ENCODE measurements at places on chromosomes 12 and 14.

DNA sequence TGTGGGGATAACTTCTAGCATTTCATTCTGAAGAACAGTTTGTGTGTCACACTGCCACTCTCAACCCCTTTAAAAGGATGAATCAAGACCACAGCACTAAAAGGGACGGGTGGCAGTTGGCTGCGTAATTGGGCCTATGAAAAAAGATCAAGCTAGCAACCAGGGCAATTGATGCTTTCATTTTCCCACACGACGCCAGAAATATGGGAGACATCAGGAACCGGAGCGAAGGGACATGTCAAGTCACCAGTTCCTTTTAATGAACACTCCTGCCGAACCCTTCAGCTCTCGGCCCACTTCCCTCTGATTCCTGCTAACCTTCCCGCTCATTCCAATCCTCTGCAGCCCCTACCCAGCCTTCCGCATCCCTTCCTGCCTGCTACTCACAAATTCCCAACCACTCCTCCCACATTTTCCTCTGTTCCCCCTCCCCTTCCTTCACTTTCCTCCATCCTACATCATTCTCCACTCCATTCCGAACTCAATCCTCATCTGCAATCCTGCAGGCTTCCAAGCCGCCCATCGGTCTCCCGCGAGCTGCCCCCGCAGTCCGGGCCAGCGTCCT is 753 bp downstream of the CSRNP2 start:
- no peak for DNase-seq

DNA sequence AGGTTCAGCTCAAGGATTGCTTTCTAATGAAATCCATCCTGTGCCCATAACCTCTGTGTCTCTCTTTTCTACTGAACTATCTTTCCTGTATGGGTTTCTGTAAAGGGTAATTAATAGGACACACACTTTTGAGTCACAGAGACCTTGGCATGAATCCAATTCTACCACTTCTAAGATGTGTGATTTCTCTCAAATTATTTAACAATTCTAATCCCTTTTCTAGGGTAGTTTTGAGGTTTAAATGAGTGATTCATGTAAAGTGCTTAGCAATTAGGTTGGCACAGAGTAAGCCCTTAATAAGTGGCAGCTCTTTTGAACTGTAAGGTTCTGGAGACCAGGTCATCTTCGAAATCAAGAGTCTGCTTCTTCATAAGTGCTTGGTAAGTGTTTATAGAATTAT is 202.7 kb downstream of the RASSF9 start:
- DNase-seq = no peak

GRCh38 chr12:127172861-127173260 is 1094.1 kb upstream of the TMEM132C start:
- no peak for DNase-seq

- no peak for DNase-seq
These were observed 22.4 kb downstream of the ARG2 start for GRCh38 chr14:67641902-67642749.

GRCh38 chr12:47954058-47954457 is 9.3 kb upstream of the TMEM106C start:
- DNase-seq = no peak

GRCh38 chr12:45774508-45775162 is 45.1 kb downstream of the ARID2 start:
- DNase-seq = no peak

DNA sequence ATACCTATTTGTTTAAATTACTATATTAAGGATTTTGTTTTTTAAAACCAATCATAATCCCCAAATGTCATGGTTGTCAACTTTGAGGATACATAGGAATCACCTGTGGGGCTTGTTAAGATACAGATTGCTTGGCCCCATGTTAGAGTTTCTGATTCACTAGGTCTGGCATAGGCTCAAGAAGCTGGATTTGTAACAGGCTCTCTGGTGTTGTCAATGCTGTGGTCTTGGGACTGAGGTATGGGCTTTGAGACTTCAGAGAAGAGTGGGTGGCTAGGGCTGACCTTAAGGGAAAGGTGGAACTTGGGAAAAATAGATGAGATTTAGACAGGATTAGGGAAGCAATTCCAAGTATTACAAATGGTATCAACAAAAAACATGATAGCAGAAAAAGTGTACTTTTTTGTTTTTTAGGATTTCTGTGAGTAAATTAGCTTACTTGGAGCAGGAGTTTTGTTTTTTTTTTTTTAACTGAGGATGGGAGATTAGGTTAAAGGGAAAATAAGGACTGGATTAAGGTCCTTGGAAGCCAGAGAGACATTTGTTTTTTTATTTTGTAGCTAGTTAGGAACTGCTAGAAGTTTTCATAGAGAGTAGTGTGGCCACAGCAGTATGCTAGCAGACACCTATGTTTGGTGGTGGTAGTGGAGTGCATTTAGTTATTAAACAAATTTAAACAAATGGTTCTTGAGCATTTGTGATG is 88.6 kb downstream of the RAD51B start:
- no peak for DNase-seq

GRCh38 chr14:22845821-22846625 is 9.6 kb downstream of the MMP14 start:
- DNase-seq = no peak

GRCh38 chr12:52689936-52690335 is 9.7 kb upstream of the KRT1 start:
- DNase-seq = no peak
